ENCODE measurements at places on chromosomes 2 and 18. TPM values are rescaled to one million over a fixed set of nuclear protein-coding genes. Genes with fewer than 3 reads are reported as not detected.

- no peak for DNase-seq
Observed at GRCh38 chr2:2851806-2852777, 521.0 kb upstream of the MYT1L start.

- DNase-seq = no peak
Observed at GRCh38 chr2:113854208-113854607, 35.7 kb upstream of the ACTR3 start.

- DNase-seq = no peak
Observed at GRCh38 chr18:59516356-59517155, 157.5 kb upstream of the LMAN1 start.

DNA sequence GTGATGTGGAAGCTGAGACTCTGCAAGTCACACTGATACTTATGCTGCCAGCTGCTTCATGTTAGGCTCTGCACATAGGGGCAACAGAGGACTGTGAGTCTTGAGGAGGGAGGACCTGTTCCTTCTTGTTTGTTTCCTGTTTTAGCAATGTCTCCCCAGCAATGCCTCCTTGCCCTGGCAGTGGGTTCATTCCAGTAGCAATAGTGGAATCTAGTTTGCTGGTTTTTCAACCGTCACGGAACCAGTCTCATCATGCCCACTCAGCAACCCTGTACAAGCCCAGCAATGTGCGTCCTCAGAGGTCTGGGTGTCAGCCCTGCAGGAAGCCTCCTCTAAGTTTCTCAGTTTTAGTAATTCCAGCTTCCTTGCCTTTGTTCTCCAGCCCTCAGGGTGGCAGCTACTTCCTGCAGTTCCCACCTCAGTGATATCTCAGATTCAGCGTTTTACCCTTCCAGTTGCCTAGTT lies 20.5 kb upstream of the ITGB6 start:
- no peak for DNase-seq

DNA sequence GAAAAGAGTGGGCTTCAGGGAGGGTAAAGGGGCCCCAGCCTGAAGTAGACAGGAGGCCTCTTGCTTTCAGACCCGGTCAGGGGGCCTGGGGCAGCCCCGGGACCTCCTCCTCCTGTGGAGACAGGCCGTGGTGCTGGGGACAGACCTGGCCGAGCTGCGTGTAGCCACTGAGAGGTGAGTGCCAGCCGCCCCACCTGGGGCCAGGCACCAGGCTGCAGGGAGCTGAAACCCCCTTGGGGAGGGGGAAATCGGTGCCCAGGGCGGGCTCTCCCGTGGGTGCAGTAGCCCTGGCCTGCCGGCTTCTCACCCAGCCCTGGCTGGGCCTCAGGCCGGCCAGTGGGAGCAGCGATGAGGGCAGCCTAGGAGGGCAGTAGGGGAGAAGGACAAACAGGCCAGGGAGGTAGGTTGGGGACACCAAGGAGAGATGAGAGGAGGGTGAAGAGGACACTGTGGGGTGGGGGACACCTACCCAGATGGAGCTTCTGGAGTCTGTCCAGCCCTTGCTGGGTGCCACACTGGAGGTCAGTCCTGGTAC lies 24.0 kb downstream of the CROCC2 start:
- no peak for DNase-seq

DNA sequence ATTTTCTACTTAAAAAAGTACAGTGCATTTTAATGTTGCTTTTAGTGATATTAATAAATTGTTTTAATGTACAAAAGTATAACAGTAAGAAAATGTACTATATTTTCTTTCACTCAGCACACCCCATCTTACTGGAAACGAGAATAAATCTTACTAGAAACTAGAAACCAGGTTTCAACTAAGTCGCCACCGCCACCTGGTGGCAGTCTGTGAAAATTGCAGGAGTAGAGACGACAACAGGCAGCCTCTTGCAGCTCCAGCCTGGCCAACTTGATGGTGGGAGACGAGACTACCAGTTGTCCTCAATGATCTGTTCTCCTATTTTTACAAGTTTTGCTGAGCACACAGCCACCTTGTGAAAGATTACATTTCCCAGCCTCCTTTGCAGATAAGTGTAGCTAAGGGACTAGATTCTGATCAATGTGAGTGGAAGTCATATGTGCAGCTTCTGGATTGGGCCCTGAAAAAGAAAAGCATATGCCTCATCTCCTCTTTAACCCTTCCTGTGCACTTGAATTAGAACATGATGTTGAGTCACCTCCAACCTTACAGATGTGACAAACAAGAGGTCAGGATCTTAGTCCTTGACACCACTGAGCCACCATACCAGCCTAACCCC lies 8.7 kb downstream of the OTOF start:
- peak; percentile 22 for DNase-seq

DNA sequence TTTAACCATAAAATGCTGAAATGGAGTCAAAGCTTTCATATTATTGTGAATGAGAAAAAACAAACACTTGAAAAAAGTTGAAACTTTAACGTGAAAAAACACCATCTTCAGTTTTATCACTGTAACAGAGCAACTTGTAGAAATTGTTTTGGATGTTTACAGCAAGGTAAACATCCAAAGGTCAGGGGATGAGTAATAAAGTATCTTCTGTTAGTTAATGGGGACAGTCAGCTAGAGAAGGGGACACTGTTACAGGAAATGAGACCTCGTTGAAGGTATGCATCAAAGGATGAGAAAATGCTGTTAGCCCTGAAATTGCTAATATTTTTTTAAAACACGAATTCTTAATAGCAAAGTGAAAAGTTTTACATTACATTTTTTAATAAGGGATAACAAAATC lies 2.9 kb downstream of the RHBDD1 start:
- DNase-seq = no peak

SPATS2L gene
- total RNA-seq = 5.9 TPM

- no peak for DNase-seq
Observed at GRCh38 chr2:64322433-64322832, 131.5 kb upstream of the LGALSL start.

DNA sequence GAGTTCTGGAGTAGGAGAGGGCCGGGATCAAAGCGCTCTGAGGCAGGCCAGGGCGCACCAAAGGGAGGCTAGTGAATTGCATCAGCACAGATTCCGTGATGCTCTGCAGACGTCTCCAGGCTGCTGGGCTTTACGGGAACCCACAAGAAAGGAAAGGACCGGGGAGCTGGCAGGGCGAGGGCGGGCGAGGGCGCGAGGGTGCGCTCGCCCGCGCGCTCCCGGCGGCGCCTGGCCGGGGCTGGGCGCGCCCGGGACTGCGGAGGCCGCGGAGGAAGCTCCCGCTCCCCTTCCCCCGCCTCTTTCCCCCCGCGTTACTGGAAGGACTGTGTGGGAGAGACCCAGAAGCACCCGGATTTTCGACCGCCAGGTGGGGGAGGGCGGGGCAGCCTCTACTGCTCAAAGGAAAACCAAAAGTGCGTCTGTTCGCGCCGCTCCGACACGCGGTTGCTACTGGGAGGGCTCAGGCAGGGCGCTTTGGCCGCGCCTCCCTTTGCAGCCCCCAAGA lies 2.4 kb upstream of the FOSL2 start:
- peak; percentile 91 for DNase-seq

LDLRAD4 gene
- total RNA-seq = 63.0 TPM

SERPINB11 gene
- total RNA-seq = not detected

Data from CD4-positive, alpha-beta memory T cell (primary cell).